C1 segment of cervical spinal cord (tissue), 14 donors: ENCODE measurements at places on chromosomes 4 and X.

DNA sequence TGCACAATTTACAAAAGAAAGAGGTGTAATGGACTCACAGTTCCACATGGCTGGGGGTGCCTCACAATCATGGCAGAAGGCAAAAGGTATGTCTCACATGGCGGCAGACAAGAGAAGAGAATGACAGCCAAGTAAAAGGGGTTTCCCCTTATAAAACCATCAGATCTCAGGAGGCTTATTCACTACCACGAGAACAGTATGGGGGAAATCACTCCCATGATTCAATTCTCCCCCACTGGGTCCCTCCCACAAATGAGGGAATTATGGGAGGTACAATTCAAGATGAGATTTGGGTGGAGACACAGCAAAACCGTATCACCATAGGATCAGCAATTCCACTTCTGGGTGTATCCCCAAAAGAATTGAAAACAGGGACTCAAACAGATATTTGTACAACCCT lies 97.5 kb upstream of the STX18 start:
- DNase-seq, result no peak

DNA sequence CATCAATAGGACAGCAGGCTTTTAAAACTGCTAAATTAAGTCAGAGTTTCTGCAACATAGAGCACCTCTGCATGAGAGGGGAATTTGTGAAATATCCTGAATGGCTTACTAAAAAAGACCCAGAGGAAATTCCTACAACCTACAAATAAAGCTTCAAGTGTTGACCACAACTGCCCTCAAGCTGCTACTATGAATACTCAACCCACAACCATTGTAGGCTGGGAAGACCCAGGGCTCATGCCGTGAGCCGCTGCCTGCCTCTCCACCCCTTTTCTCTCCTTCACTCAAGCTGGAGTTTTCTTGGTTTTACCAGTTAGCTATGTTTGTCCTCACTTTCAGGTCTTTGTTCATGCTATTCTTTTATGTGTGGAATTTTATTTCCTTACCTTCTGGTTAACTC lies 151.6 kb downstream of the EMCN start:
- DNase-seq, result no peak

DNA sequence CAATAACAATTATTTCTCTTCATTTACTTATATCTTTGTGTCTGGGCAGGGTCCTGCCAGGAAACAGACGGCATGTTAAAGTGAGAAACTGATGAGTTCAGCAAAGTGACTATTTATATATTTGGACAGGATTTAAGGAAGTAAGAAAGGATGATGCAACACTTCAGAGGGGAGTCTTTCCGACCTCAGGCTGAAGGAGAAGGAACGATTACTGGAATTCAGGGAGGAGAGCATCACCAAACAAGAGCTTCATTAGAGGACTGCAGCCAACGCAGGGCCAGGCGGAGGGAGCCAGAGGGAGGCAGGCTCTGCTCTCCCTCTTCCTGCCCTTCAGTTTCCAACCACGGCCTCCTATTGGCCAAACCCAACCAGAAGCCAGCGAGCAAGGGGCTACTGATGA lies 1.5 kb upstream of the TLR7 start:
- no peak for DNase-seq

DNA sequence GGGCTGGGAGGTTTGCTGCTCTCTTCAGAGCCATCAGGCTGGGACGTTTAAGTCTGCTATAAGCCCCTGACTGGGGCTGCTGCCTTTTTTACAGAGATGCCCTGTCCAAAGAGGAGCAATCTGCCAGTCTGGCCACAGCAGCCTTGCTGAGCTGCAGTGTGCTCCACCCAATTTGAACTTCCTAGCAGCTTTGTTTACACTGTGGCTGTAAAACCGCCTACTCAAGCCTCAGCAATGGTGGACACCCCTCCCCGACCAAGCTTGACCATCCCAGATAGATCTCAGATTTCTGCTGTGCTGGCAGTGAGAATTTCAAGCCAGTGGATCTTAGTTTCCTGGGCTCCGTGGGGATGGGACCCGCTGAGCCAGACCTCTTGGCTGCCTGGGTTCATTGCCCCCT lies 40.7 kb downstream of the SPATA18 start:
- DNase-seq, result no peak
